ENCODE measurements at places on chromosomes 7 and 10.

DNA sequence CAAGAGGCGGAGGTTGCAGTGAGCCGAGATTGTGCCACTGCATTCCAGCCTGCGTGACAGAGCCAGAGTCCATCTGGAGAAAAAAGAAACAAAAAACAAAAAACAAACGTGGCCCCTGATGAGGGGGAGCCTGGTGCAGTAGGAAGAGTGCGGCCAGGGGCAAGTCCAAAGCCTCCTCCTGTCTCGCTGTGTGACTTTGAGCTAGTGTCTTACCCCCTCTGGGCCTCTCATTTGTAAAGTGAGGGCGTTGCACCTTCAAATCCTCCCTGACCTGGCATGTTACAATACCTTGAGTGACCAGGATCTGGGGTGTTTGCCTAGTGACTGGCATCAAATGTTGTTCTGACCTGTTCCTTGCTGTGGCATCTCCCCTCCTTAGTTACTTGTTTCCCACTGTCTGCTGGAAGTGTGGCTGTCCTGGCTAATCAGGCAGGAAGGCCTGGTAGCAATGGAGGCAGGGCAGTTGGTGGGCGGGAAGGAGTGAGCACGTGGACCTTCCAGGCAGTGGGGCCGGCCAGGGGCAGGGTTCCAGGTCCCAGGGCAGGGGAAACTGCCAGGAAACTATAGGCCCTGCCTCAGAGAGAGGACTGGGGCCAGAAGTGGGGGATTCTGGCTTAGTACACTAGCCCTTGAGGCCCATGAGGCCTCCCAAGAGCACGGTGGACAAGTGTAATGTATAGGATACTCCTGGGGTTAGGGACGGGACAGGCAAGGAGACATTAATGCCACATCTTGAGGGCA lies 24.5 kb upstream of the GOLGA7B start:
- no peak for DNase-seq

DNA sequence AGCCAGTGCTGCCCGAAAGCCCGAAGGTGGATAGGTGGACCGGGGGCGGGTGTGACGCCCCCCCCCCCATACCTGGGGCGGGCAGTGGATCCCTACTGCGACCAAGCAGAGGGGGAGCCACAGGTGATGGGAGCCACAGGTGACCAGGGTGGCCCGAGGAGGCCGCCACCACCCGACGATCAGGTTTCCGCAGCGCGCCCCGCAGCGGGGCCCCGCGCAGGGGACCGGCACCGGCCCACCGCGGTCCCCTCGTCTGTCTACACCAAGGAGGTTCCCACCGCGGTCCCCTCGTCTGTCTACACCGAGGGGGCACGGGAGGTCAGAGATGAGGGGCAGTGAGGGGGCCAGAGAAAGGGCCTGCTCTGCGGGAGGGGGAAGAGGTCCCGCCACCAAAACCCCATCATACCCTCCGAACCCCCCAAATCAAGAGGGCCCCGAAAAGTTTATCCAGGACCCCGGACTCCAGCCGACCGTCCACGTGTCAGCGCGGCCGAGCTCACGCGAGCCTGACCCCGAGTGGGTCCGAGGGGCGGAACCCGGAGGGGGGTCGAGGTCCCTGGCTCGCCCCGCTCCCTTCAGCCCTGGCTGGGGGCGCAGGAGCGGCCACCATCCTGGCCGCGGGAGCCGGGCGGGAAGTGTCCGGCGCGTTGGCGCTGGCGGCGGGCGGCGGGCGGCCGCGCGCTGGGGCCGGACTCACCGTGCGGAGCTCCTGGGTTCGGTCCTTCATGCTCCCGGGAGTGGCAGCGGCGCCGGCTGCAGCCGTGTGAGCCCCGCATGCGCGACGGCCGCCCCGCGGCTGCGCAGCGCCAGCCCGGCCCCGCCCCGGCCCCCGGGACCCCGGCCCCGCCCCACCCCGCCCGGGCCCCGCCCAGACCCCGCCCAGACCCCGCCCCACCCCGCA lies at the start of gene STX1A:
STX1A (minus strand) TSS at position 765 of the 901 bp plus-strand sequence; CDS start at position 727, 38 bp downstream.
- DNase-seq = peak; percentile 95

GRCh38 chr7:44235582-44236332 lies 35.0 kb downstream of the YKT6 start:
- DNase-seq = no peak

- DNase-seq = no peak
Measured at GRCh38 chr10:122471531-122472177, 10.3 kb downstream of the HTRA1 start.

- no peak for DNase-seq
Measured at GRCh38 chr10:94027197-94027596, 33.5 kb downstream of the PLCE1 start.

GRCh38 chr7:50270531-50271018 lies 33.9 kb upstream of the IKZF1 start:
- no peak for DNase-seq

DNA sequence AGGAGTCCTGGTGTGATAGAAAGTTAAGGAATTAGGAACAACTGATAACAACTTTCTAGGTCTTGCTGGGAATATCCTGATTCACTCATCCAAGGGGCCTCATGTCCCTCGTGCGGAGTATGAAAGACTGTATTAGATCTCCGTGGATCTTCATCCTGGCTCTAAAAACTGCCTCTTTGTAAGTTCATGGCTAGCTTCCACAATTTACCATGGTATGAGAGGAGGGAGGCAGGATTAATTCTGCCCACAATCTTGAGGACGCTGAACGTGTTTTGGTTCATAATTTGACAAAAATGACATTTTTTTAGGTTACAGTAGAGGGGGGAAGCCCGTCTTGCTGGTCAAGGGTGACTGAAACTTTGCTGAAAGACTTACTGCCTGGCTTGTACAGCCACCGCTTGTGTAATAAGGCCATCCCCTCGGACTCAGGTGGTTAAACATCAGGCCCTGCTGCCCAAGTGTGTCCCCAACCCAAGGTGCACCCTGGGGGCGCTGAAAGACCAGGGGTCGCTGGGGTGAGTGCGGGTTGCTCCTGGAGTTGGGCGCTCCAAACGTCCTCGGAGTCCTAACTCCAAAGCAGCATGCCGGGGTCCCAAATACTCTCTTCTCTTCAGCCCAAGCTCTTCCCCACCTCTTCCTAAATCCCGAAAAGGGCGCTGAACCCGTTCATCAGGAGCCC lies 733 bp downstream of the HIBADH start:
- DNase-seq = peak; percentile 22

DNA sequence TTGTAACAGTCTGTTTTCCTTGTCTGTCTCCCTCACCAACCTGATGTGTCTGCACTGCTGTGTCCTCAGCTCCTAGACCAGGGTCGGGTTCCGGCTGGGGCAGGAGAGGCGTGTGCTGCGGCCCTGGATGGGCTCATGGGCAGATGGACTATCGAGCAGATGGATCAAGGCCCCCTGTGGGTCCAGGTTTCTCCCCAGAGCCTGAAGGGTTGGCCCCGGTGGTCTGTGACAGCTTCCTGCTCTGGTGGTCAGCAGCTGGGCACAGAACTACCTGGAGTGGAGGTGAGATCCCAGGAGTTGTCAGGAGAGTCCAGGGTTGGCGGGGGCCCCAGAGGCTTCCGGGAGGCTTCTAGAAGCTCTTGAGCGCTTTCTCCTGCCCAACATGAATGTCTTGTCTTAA lies 75.1 kb downstream of the GRK5 start:
- no peak for DNase-seq

DNA sequence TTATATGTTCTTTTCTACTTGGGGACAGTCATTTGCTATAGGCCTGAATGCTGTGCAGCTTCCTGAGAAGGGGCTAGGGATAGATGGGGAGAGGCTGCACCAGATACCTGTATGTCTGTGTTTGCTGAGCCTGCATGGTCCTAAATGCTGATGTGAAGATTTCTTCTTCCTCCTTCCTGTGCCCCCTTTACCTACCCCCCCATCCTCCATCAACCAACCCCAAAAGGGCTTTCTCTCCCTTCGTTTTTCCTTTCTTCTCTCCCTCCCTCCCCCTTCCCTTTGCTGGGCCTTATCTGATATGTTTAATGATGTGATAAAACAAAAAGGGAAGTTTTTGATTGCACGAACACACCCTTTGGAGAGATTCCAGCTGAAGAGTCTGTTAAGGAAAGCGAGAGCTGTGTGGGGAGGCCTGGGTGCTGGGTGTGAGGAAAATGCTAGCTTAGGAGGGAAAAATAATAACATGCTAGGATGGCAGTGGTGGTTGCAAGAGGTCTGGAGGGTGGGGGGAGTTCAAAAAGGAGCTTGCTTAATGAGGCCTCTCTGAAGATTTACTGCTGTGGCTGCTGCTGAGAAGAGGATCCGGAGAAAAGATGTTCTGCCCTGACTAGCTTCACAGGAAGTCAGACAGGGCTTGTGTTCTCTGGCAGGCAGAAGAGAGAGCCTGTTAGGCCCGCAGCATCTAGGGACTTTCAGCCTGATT lies 101.8 kb downstream of the SAMD9 start:
- DNase-seq = no peak

DNA sequence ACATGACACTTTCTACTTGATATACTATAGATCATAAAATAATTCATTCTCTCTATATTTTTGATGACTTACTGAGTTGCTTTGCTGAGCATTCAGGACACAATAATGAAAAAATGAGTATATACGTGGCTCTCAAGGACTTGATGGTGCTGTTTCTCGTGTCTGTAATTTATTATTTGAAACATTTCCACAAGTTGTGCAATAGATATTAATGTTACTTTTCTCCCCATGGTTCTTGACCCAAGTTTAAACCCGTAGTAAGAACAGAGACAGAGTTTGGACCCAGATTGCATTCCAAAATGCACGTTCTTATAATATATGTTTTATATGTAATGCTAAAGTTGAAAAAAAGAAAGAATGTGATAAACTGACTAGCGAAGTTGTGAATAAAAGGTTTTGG lies 94.2 kb upstream of the FAM3C start:
- no peak for DNase-seq

DNA sequence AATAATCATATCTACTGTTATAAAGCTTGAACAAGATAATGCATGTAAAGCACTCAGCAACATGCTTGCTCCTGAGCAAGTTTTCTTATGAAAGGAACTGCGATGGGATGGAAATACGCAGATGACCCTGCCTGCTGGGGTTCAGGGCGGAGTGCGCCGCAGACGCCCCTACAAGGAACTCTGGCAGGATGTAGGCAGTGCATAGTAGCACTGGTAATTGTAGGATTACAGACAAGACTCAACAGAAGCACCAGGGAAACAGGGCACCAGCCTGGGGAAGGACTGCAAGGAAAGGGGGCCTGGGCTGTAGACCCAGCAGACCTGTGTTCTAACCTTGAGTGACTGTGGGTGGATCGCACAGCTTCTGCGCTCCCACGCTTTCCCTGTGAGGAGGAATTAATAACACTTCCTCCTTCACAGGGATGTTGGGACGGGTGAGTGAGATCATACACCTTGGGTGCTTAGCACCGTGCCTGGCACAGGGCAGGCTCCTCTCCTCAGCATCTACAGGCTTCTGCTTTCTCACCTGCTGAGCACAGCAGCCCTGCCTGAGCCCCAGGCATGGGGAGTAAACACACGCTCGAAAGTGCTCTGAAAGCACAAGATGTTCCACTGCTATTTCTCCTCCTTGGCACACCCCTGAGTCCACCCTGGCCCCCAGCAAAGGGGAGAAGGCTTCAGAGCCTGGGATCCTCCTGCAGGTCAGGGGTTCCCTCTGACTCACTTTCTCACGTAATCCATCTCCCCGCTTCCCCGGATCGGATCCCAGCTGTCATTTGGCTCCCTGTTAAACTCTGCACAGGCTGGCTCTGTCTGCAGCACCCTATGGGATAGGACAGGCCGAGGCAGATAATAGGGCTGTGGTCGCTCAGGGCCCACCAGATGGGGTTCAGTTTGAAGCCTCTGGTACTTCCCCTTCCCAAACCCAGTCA lies 19.2 kb downstream of the ITPRIP start:
- DNase-seq = no peak

DNA sequence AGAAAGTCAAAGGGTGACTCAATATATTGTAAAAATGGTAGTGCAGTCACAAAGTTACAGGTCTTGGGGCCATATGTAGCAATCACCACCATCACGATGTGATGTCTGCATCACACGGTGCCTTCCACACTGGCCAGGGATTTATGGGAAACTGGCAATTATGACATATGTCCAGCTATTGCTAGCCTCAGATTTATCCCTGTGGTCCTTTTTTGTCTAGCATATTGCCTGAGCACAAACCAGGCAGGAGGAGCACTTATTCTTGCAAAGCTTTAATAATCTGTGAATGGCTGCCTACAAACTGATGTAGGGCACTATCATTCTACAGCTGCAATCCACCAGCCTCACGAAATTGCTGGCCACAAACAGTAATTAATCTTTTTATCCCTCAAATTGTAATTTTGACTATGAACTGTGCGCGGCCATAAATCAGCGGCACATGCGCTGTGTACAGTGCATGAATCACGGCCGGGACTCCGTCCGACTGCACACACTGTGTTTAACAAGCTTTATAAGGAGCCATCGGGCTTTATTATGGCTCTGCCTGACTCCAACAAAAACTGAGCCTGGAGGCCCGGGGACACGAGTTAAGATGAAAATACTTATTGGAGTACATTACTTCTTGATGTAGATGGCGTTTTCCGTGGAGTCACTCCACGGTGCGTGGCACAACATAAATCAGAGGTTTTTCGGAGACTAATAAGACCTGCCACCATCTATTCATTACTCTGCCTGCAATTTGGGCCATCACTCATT lies 115.2 kb downstream of the EBF3 start:
- DNase-seq = no peak

- DNase-seq = peak; percentile 64
Measured at GRCh38 chr7:128830231-128831177, at the start of gene FLNC. FLNC (plus strand) TSS chr7:128830406; CDS start chr7:128830638, 232 bp downstream.

GRCh38 chr7:136845899-136846465 lies 22.5 kb upstream of the CHRM2 start:
- DNase-seq = no peak

- no peak for DNase-seq
Measured at GRCh38 chr7:114979388-114979787, 57.5 kb downstream of the MDFIC start.

- DNase-seq = no peak
Measured at GRCh38 chr7:136403591-136403990, 426.4 kb upstream of the MTPN start.

- DNase-seq = no peak
Measured at GRCh38 chr10:101444058-101444898, 90.3 kb downstream of the BTRC start.

- no peak for DNase-seq
Measured at GRCh38 chr7:29038463-29038862, 80.3 kb upstream of the TRIL start.

DNA sequence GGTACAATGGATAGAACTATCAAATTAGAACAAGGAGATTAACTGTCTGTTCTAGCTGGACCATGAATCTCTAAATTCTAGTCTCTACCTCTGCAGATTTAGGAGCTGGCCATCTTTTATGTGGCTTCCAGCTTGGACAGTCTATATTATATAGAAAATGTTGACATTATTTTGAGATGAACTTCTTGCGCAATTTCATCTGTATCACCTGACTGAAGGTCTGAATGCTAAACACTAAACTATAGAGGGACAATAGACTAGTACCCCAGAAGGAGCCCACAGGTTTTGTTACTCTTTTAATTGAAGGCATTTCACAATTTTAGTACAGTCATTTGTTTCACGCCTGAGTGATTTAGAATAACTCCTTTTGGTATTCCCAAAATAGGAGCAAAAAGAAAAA lies 222.4 kb upstream of the ANKRD30A start:
- DNase-seq = no peak

- no peak for DNase-seq
Measured at GRCh38 chr10:117499248-117500105, 43.1 kb upstream of the EMX2 start.

All from hepatic stellate cell (primary cell).